ENCODE measurements at places on chromosomes 4 and X.
A peak's percentile ranks its signal among the peaks of the same experiment; 100 is the strongest.

DNA sequence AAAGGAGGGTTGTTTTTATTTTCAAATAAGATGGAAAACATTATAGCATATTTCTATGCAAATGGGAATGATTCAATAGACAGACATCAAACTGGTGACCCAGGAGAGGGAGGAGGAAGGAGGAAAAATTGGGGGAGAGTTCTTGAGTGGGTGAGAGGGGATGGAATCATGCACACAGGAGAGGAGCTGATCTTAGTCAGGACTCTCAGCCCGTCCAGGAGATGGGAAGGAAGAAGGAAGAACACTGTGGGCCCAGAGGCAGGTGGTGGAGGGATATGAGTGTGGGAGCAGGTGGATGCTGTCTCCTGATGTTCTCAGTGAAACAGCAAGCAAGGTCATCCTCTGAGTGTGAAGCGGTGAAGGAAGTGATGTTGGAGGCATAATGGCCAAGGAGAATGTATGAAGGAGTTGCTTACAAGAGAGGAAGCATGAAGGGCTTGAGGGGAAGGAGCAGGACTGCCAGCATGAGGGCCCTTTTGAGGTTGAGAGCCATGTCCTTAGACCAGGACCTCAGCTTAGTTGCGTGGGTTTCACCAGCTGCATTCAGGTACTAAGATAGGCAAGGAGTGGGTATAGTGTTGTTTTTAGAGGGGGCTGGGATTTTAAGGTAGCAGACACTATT is 161.7 kb upstream of the NAP1L5 start:
- DNase-seq: no peak

GRCh38 chrX:9476810-9477575 is 12.1 kb downstream of the TBL1X start:
- no peak for DNase-seq

GRCh38 chrX:150502979-150503897 is 65.2 kb upstream of the MTM1 start:
- no peak for DNase-seq

DNA sequence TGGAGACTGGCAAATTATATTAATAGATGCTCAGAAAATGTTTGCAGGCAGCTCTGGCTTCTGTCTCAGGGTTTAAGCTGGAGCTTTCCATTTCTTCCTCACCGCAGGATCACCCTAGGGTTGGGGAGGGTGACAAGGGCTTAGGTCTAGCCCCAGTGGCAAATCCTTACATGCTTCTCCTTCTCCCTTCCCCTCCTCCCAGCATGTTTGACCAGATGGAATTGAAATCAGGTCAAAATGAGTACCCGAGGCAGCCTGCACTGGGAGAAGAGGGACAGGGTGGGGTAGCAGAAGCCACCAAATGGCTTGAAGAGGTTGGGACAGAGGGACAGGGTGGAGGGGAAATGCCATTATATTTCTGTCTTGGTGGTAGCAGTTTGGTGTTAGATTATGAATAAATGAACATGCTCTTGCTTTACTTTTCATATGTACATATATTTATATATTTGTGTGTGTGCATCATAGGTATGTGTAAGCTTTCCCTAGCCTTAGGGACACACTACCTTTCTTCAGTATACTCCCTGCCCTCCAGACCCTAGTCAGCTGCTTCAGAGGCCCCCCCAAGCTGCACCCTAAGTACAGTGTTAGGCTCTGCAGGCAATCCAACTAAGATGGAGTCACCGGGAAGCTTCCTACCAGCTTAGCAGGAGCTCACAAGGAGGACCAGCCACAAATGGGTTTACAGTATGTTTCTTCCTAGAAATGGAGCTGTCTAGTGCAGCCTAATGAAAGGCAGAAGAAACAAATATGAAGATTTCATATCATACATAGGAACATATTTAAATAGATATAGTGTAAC is 1.8 kb downstream of the TMEM35A start:
- DNase-seq: no peak

GRCh38 chrX:29826742-29827141 is 388.6 kb upstream of the MAGEB2 start:
- no peak for DNase-seq

DNA sequence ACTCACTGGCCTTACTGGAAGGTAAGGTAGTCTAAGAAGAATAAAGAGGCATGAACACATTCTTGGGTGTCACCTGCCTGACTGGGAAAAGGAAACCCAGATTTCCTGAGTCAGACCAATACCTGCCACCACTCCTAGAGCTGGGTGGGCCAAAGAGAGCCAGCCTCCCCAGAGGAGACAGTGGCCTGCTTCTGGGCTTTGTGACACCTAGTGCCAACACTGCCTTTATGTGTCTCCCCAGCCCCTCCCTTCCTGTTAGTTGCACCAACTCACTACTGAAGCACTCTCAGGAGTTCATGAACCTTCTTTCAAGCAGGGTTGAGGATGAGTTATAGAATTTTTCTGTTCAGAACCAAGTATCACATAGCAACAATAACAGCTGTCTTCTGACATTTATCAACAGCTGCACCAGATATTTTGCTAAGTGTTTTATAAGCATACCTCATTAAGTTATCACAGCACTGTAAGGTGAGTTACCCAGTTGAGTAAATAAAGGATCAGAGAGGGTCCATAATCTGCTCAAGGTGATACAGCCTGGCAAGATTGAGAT is 77.6 kb upstream of the ETNPPL start:
- DNase-seq: no peak

DNA sequence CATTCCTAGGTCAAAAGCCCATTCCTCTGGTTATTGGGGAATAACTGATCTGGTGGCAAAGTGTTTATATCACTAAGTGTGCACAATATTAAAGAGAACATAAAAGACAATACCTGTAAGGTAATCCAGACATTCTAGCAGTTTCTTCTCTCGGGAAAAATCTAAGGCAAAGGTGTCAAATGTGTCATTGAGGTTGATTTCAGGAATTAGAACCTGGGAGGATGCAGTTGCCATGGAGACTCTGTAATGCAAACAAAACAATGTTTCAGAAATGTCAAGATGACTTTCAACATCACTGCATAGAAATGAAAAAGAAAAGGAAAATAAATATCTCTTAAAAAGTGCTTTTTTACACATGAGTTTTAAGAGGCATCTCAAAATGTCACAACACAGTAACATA is 145.9 kb downstream of the MID1 start:
- DNase-seq: no peak

DNA sequence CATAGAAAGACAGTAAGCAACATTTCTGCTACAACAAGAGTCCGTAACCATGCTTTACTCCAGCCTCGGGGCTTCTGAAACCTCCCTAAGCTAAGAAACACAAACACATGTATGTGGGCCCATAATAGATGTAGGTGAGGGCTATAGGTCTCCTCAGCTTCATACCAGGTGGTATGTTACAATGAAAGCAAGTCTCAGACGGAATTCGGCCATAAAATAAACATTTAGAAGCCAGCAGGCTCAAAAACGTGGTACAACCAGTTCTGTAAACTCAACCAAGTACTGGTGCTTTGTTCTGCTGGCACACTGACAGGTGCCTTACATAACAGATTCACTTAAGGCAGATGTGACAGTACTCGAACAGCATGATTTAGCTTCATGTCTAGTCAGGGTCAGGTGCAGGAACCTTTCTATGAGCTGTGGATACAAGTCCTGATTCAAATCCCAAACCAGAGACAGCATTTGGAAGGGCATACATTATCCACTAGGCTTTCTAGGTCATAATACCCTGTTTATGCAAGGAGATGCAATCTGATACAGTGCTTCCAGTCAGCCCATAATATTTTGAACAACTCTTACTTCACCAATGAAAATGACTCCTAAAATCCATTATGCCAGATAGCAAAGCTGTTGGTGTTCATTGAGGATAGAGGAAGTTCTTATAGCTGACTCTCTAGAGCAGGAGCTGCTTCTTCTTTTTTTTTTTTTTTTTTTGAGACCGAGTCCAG is 113.8 kb upstream of the ENPP6 start:
- DNase-seq: peak; percentile 15

GRCh38 chr4:32824336-32824735 is 2104.2 kb downstream of the PCDH7 start:
- DNase-seq: no peak

DNA sequence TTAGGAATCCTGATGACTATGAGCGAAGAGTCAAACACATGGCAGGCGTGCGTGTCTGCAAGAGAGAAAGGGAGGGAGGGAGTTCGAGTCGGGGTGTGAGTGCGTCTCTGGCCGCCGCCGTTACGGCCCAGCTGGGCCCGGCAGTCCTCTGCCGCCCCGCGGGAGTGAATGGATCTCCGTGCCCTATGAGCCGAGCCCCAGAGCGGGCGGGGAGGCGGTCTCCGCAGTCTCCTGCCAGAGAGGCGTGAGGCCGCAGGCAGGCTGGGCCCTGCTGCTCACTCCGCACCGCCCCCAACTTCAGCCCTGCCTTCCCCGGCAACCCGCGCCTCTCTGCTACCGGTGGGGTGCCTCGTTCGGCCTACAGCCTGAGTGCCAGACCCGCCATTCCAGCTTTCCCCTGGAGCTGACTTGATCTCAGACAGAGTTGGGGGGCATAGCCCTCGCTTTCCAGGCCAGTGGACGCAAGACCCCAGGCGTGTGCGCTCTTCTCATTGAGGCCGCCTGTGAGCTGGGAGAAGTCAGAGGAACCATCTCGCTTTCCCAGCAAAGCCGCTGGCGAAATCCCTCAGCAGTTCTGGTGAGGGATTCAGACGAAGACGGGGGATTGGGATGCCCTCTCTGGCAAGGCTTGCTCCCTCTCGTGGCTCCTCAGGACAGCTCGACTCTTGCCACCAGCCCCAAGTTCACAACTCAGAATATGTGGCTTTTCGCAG is 1.4 kb downstream of the SLC16A2 start:
- no peak for DNase-seq

DNA sequence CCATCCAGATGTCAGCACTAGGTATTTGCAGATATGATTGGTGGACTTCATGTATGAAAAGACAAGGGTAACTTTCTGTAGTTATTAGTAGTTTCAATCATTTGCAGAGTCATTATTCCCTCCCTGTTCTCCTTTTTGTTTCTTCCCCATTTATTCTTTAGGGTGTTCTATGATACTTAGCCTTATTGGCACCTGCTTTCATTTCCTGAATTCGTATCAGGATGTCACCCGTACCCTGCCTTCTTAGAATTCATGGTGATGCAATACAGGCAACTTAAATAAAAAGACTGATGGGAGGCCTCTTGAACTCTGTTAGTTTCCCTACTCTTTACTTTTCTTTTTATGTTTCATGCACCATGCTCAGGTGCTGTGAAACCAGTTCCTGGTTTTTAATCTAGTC is 24.2 kb downstream of the MAGED1 start:
- DNase-seq: no peak

GRCh38 chrX:30920271-30920670 is 31.2 kb upstream of the TAB3 start:
- no peak for DNase-seq

GRCh38 chr4:158799013-158799770 is 30.4 kb downstream of the FNIP2 start:
- DNase-seq: no peak

DNA sequence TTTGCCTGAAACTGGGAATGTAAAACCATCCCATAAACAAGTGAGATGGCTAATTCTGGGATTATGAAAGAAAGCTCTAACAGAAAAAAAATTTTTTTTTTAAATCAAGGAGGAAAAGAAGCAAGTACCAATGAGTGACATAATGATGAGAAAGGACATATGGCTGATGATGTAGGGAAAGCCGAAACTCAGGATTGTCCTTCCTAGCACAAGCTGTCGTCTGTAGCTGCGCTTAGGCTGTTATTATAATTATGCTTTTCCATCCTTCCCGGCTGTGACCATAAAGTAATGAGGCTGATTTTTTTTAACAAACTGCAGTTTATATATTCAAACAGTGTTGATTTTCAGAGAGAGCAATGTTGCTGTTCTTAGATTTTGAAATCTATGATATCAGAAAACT is 209.8 kb upstream of the NOCT start:
- DNase-seq: no peak

DNA sequence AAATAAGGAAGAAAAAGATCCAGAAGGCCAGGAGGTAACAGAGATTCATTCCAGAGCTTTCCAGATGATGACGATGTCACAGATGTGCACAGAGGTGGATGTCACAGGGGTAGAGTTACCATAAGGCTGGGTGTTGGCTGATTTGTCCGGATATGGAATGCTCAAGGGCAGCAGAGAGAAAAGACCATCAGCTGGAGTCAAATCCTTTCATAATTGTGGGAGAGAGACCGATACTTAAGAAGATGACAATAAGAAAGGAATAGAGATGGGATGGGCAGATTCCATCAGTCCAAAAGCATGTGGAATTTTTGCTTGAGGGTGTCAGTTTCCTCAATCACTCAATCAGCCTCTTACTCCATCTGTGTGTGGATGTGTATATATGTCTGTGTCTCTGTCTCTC is 150.4 kb downstream of the CENPC start:
- DNase-seq: no peak
